ENCODE measurements at places on chromosomes 7 and 10. TPM values are rescaled to one million over a fixed set of nuclear protein-coding genes. Genes with fewer than 3 reads are reported as not detected.

- peaks cover 9% of the 10 kb centered on the region for H3K4me1 ChIP-seq
- H3K27me3 ChIP-seq: peaks cover 3% of the 10 kb centered on the region
- no peak for DNase-seq
Measured at GRCh38 chr7:149724661-149725425, 48.5 kb downstream of the ZNF467 start.

DNA sequence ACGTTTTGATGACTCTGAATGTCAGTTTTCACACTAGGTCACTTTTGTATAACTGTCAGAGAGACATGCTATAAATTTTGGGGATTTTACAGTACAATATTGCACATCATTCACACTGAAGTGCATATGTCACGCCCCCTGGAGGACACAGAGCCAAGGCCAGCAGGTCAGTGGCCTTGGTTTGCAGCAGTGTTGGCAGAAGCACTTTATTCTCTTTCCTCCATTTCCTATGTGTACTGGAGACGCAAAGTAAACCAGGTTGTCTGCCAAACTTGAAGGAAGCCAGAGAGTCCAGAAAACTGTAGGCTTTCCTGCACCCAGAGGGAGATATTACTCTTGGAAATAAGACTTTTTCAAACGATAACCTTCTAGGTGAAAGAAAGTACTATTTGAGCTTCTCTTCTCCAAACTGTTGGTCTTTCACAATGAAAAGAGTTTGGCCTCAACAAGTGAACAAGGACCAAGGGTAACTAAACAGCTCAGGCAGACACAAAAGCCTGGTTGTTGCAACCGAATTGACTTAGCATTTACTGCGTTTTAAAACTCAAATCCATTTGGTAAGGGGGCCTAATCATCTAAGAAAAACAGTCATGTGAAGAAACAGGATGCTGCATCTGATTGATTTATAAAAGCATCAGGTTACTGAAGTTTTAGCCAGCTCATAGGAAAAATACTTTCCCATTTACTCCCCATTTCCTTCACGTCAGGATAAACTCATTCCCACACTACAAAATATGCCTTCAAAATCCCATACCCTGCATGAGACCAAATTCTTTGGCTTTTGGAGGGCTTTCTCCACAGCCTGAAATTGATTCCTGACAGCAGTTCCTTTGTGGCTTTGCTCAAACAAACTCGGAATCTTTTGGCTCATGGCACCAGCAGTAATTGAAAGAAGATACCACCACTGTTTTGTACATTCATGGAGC lies 83.0 kb upstream of the SEC61G start:
- H3K4me3 ChIP-seq: no peak overlapping the region
- no peaks in the 10 kb centered on the region for H3K4me1 ChIP-seq
- H3K36me3 ChIP-seq: no peaks in the 10 kb centered on the region
- DNase-seq: peak; percentile 52
- H3K27ac ChIP-seq: no peak overlapping the region

HTR5A gene
- 0.20 TPM for total RNA-seq

DNA sequence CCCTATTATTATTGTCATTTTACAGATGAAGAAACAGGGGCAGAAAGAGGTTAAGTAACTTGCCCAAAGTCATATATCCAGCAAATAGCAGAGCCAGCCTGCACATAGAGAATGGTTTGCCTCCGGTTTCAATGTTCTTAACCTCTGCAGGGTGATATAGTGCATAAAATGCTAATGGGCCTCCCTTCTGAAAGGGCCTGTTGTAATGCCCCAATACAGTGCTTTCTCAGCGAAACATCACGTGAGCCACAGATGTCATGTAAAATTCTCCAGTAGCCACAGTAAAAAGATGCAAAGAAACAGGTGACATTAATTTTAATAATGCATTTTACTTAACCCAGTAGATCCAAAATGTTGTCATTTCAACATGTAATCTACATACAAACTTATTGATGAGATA lies 38.1 kb downstream of the LRGUK start:
- no peak overlapping the region for H3K4me3 ChIP-seq
- H3K27ac ChIP-seq: no peak overlapping the region
- DNase-seq: no peak
- peaks cover 4% of the 10 kb centered on the region for H3K27me3 ChIP-seq

GRCh38 chr7:100563809-100564400 lies 9.8 kb downstream of the SAP25 start:
- H3K27me3 ChIP-seq: peaks cover 6% of the 10 kb centered on the region
- H3K27ac ChIP-seq: no peak overlapping the region
- no peaks in the 10 kb centered on the region for H3K36me3 ChIP-seq
- peaks cover 2% of the 10 kb centered on the region for H3K4me1 ChIP-seq
- no peak overlapping the region for H3K4me3 ChIP-seq
- DNase-seq: peak; percentile 95

DNA sequence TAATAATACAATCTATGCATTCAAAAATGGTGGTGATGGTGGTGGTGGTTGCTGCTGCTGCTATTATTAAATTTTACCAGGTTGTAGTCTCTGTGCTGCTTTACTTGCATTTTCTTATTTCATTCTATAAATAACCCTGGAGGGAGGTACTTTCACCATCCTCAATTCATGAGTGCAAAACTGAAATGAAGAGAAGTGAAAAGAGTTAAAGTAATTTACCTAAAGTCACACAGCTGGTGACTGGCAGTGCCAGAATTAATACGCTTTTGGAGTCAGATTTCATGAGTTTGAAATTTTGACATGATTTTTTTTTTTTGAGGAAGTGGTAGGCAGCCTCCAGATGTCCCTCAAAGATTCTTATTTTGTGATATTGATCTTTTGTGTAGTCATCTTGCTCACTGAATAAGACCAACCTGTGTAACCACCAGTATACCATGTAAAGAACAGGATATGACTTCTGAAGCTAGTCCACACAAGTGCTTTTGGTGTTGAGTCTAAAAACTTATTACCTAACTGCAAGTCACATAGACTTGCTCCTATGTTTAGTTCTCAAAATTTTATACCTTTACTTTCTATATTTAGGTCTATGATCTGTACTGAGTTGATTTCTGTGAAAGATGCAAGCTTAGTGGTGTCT lies 218.8 kb downstream of the ZWINT start:
- no peak for DNase-seq
- H3K4me3 ChIP-seq: no peak overlapping the region
- H3K4me1 ChIP-seq: no peaks in the 10 kb centered on the region
- H3K36me3 ChIP-seq: no peaks in the 10 kb centered on the region
- H3K27ac ChIP-seq: no peak overlapping the region

ZPBP gene
- total RNA-seq: not detected

DNA sequence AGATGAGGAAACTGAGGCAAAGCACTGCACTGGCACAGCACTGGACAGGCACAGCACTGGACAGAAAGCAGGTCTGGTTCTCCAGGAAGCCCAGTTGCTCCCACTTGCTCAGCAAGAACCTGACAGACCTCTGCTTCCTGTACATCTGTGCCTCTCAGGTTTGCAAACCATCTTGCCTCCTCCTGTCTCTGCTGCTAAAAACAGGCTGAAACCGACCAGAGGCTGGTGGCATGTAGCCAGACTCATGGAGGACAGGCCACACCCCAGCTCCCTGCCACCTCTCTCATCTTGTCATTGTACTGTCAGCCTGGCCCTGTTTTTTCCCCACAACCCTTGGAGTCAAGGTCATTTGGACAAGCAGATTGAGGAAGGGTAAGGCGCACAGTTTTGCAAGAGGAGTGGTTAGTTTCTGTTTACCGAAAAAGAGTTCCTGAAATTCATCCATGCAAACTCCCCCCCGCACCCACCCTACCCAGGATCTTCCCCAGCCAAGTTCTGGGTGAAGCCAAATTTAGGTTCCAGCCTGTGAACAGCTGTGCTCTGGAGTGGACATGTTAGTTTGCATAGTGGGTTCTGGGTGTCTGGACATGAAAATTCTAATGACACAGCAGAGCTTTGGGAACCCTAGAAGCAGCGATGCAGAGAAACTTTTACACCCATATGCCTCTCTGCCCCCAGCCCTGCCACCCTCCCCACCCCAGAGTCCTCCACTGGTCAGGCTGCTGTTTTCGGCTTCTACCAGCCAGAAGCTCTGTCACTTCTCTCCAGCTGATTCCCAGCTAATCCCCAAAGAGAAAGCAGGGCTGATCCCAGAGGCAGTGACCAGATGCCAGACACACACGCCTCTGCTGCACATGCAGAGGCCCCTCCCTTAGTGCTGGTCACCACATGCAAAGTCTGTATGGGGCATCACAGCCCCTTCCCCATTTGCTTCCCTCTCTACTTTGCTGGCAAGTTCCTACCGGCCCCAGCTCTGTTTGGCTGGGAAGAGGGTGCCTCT lies 8.5 kb upstream of the C10orf105 start:
- no peak for DNase-seq
- no peaks in the 10 kb centered on the region for H3K36me3 ChIP-seq
- H3K4me3 ChIP-seq: no peak overlapping the region
- peaks cover 11% of the 10 kb centered on the region for H3K27me3 ChIP-seq
- H3K4me1 ChIP-seq: peaks cover 21% of the 10 kb centered on the region

CHCHD3 gene
- total RNA-seq: 61.5 TPM

DNA sequence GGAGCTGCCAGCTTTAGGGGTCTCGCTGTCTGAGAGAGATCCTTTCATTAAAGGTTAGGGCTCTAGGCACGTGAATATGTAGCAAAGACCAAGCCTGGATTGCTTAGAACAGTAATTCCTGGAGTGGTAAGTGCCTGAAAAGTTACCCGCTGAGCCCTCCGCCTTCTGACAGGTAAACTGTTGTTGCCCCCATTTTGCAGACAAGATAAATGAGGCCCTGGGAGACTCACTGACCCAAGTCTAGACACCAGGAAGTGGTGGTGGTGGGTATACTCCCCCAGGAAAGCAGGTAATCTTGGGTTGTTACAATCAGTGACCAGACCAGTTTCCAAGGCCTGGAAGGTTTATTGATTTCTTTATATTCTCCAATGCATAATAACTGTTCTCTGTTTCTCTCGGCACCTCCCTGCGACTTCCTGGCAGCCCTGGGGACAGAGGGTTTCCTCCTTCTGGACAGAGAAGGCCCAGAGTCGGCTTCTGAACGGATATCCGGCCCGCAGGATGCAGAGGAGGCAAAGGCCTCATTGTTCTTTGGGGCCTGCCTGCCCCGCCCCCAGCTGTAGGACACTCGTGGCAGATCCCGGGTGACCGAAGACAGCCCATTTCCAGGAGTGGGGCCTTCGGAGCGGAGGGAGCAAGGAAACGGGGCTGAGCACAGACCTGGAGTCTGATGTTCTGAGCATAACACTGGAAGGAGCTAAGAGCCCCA lies 1.3 kb upstream of the GRK5 start:
- peak; percentile 42 for DNase-seq
- H3K27me3 ChIP-seq: peaks cover 14% of the 10 kb centered on the region
- H3K36me3 ChIP-seq: no peaks in the 10 kb centered on the region
- peak overlapping the region; percentile 97 for H3K27ac ChIP-seq
- peak overlapping the region; percentile 92 for H3K4me3 ChIP-seq

DNA sequence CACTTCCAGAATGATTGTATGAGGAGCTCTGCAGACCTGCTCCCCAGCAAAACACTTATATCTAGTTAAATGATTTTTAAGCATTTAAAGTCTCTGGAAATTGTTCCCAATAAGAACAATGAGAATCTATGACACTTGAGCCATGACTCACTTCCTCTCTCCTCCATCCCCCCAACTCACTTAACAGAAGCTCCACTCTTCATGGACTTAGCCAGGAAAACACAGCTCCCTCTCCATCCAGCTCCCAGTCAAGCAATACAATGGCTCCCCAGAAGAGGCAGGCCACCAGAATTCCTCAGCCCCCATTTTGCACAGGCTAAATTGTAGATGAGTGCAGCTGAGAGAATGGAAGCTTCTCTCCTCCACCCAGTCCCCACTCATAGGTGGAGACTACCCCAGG lies 27.0 kb downstream of the AOC1 start:
- H3K27me3 ChIP-seq: peaks cover 2% of the 10 kb centered on the region
- H3K4me3 ChIP-seq: no peak overlapping the region
- DNase-seq: no peak
- peaks cover 7% of the 10 kb centered on the region for H3K4me1 ChIP-seq
